Fibroblast of upper back skin (primary cell): ENCODE measurements at places on chromosomes 1 and 21.

DNA sequence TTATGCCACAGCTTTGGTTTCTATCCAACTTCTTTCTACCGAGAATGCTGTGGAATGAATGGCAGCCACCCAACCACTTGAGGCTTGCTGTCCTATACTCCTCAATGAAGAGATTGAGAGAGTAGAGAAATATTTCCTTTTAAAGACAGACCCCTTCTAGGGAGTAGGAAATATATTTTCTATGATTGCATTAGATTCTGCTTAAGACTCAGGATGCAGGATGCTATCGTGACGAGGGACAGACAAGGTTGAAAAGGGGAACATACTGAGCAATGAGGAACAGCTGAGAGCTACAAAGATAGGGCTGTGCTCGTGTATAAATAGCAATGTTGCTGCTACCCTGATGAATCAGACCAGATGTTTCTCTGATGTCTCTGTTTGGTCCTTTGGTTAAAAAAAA is 7.1 kb upstream of the RASAL2 start:
- peak; percentile 69 for DNase-seq

GRCh38 chr1:110872745-110873720 is at the start of gene CD53:
Gene CD53, plus strand, starts transcription at chr1:110873148. Its CDS starts 18,261 bp downstream, at chr1:110891409.
- DNase-seq: no peak

DNA sequence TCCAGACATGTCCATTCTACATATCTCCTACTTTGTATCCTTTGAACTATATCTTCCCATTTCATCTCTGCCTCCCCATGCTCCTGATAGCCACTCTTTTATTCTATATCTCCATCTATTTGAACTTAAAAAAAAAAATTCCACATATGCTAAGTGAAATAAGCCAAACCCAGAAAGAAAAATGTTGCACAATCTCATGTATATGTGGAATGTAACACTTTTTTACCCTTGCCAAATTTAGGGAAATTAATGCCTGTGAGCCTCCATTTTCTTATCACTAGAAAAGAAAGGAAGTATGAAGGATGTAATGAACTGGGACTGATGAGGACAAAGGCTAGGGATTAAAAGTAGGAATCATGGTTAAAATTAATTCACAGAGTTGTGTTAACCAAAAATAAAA is 53.5 kb downstream of the RGS13 start:
- peak; percentile 19 for DNase-seq

DNA sequence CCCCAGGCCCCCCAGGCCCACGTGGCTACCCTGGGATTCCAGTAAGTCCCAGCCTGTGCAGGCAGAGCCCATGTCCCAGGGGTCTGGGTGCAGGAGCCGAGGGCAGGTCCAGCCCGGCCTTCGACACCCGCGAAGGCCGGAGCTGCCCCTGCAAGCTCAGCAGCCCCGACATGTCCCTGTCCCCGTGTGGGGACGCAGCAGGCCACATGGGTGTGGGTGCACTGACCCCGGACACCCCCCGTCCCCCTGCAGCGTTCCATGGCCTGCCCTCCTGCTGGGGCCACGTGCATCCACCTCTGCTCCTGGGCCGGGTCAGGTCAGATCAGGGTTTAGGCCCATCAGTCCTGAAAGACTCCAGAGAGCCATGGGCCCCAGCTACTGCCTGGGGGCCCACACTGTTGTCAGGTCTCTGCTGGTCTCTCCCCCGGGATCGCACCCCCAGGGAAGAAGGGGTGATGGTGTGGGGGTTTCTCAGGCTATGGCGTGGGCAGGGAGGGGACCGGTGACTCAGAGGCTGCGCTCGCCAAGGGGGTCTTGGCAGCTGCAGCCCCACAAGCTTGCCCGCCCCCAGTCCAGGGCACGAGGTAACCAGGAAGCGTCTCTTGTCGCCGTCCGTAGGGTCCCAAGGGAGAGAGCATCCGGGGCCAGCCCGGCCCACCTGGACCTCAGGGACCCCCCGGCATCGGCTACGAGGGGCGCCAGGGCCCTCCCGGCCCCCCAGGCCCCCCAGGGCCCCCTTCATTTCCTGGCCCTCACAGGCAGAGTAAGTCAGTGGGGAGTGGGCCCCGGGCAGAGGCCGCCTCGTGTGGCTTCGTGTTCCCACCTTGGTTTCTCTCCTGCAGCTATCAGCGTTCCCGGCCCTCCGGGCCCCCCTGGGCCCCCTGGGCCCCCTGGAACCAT is 37.5 kb downstream of the SLC19A1 start:
- DNase-seq: no peak

GRCh38 chr1:39910263-39910662 is 8.5 kb upstream of the MYCL start:
- no peak for DNase-seq

DNA sequence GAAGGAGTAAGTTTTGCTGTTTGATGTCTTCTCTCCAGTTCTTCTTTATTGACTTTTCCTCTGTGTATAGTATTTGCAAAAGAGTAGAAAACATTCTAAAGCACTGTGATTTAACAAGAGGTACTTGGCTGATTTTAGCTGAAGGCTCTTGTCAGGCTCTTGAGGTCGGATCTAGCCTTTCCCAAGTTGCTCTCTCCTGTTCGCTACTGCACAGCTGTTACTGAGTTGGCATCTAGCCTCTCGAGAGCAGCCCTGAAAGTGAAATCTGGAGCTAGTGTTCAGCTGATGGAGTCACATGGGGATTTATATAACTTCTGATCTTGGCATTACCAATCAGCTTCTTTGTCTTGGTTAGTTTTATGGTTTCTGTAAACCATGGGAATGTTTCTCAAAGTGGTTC is 193.1 kb downstream of the RYR2 start:
- DNase-seq: no peak

DNA sequence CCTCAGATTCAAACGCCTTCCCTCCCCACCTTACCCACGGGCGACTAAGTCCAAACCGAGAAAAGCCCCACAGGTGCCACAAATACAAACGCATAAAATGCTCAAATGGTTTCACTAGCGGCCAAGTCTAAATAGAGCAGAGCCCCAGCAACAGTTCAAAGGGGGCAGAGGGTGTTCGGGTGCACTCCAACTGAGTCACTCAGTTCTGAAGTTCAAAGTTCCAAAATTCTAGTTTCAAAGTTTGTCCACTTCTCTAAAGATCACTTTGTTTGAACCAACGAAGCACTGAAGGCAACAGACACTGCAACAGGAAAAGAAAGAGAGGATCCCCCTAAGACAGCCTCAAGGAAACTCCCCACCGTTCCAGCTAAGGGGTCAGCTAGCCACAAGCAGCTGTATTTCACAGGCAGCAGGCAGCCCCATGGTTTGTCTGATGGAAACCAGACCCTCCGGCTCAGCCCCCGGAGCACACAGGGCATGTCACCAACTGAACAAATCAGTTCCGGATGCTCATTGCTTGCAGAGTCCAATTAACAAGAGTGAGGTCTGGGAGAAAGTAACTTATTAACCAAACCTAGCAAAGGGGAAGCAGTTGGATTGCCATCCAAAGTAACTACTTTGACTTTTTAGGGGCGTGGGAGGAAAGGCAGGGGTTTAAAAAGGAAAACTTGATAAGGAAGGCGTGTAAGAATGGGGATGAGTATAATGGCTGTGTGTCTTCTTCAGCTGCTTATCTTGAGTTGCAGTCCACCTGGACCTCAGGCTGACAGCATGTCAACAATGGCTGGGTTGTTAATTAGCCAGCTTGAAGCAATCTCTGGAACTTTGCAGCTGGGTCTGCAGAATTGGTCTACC is 1423.9 kb upstream of the PRMT6 start:
- DNase-seq: no peak

- DNase-seq: no peak
Observed at GRCh38 chr1:30373471-30374399, 349.6 kb downstream of the MATN1 start.

- DNase-seq: no peak
Observed at GRCh38 chr1:21165646-21166045, 11.1 kb downstream of the EIF4G3 start.

- no peak for DNase-seq
Observed at GRCh38 chr1:31959521-31960340, 21.6 kb upstream of the PTP4A2 start.

DNA sequence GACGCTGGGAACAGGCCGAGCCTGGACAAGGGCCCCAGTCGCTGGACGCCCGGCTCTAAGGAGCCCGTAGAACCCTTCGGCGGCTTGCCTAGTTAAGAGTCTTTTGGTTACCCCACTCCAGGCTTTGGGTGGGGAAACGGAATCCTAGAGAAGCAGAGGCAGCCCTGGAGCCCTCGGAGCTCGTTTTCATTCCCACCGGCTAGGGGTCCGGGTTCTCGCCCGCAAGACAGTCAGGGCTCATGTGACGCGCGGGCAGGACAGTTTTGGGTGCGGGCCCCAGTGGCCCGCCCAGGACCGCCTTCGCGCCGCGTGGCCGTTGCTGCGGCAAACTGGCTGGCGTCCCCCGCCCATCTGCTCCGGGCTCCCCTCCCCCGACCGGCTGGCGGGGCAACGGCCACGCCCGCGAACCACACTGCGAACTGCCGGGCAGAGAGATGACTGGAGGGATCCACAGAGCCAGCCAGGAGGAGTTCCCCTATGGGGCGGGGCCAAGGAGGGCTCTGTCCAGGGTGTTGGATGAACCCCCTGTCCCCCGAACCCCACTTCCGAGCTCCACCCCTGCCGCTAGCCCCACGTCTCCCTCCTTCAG is 829 bp upstream of the HES2 start:
- DNase-seq: no peak

DNA sequence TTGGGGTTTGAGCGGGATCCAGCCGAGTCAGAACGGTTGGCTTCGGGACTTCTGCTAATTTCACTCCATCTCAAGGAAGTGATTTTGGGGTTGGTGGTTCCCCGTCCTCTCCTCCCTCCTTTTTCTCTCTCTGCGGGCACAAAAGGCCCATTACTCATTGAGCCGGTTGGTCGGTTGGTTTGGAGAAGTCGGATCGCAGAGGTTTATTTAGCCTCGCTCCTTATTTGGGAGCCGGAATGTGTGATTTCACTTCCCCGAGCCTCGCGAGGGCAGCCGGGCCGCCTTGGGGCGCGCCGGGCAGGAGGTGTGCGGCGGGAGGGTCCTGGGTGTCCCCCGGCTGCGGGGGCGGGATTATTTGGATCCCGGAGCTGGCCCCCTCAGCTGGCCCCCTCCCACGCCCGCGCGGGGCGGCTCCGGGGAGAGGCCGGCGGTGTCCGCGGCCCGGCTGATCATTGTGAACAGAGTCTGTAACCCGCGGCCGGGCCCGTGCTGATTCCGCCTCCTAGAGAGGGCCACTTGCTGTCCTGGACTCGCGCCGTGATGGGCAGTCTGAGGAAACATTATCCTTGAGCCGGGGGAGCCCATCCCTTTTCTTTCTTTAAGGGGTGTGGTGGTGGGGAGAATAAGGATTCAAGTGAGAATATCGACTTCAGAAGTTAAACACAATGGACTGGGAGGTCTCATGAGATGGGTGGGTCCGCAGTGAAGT is 1.2 kb downstream of the MAPKAPK2 start:
- peak; percentile 69 for DNase-seq

GRCh38 chr1:112906150-112906698 is 49.8 kb downstream of the SLC16A1 start:
- no peak for DNase-seq

DNA sequence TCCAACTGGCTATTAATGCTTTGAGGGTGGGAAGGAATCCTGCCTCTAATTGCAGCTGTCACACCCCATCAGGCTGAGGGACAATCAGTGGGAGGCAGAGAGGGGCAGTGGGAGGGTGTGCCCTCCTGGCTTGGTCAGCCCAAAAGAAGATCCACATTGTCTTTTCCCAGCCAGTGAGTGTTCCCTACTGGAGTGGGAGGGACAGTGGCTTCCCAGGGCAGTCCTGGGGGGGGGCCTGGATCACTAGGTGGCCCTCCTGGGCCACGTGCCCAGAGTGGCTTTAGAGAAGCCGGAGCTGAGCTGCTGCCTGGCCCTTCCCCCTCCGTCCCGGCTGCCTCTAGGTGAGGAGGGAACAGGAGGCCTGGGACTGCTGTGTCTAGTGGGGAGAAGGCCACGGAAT is 14.0 kb downstream of the INKA2 start:
- DNase-seq: no peak

GRCh38 chr1:31507676-31508530 is 68.4 kb upstream of the TINAGL1 start:
- DNase-seq: no peak

DNA sequence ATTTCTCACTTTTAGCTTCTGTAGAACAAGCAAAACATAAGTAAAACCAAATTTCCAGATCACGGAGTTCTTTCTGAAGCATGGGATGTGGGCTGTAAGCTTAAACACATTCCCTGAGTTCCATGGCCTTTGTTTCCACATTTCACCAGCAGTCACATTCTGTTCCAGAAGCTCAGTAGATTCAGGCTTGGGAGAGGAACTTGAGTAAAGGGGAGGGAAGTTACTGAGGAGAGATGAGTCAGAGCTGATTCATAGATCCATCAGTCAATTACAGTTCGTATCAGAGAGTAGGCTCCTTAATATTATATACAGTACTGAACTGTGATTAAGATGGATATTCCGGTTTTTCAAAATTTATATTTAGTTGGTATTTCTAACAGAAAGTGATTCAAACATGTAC is 614.3 kb downstream of the NCAM2 start:
- DNase-seq: peak; percentile 94

DNA sequence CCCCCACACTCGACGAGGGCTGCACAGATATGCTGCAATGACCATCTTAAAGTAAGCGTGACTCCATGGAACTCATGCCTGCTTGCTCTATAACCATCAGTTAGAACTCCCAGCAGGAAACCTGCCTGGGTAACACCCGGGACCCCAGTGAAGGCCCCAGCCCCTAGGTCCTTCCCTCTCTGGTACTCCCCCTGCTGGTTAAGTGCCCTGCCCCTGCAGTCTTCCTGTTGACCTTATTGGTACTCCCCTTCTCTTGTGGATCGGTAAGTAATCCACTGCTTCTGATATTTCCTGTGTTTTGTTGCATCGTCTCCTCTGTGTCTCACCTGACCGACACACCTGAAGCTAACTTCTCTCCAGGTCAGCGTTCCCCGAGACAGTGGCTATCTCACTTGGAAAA is 104.8 kb upstream of the COG2 start:
- DNase-seq: no peak

DNA sequence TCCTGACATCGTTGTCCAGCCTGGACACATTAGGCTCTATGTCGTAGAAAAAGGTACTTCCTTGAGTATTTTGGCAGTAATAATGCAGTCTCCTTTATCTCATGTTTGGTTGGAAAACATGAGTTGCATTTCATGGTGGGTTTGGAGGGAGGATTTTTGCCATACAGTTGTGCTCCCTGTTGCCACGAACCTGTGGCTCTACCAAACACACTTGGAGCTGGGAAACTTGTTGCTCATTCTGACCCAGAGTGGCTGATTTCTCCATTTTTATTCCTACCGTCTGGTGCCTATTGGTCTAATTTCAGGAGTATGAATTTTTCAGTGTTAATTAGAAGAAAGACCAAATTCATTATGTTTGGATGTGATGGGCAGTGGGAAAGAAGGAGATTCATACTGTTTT is 50.7 kb downstream of the MPZL1 start:
- no peak for DNase-seq

GRCh38 chr1:212557739-212558692 is 50.5 kb upstream of the ATF3 start:
- DNase-seq: peak; percentile 21

GRCh38 chr1:191839891-191840290 is 318.4 kb upstream of the RGS18 start:
- peak; percentile 67 for DNase-seq
